CD4-positive, alpha-beta T cell treated with Interleukin-15 for 4 hours (primary cell): ENCODE measurements at places on chromosomes 4 and X.

DNA sequence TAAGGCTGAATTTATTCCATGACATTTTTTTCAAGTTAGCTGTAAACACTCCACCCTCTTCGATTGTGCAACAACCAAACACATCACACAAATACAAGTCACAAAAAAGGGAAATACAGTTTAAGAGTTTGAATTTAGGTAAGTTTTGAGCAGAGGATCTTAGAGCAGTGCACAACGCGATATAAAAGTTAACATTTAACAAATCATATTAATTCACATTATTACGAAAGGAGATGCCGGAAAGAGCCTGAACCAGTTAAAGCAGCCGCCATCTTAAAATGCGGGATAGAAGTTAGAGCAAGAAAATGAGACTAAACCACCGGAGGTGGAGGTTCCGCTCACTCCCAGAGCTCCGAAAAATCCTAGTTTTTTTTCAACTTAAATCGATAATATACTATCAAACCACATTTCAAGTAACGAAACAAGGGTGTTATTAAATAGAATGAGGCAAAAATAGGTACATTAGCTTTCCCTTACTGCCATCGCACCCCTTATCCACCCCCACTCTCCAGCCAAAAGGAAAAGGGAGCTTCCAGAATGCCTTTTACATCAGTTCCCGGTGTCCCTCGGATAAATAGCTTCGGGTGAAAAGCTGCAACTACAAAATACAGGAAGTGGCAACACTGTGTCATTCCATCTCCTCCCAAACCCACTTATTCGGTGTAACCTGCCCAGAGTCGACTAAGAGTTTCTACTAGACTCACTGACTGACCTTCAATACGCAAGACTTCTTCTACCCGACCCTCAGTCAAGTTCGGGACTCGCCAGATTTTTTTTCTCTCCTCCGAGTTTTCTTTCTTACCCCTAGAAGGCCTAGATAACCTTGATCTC lies 1.9 kb downstream of the UBE2D3 start:
- peak; percentile 45 for DNase-seq

DNA sequence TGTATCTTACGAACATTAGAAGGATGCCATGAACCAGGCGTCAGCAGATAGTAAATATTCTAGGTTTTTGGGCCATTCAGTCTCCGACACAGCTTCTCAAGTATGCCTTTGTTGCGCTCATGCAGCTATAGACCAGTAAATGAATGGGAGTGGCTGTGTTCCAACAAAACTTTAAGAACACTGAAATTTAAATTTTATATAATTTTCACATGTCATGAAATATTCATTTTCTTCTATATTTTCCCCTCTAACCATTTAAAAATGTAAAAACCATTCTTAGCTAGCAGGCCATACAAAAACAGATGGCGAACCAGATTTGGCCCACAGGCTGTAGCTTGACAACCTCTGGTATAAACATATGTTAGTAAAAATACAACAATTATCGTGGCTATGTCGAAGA lies 151.8 kb upstream of the KIT start:
- no peak for DNase-seq

- DNase-seq = no peak
These were observed 26.6 kb upstream of the HS3ST1 start for GRCh38 chr4:11455201-11455835.

DNA sequence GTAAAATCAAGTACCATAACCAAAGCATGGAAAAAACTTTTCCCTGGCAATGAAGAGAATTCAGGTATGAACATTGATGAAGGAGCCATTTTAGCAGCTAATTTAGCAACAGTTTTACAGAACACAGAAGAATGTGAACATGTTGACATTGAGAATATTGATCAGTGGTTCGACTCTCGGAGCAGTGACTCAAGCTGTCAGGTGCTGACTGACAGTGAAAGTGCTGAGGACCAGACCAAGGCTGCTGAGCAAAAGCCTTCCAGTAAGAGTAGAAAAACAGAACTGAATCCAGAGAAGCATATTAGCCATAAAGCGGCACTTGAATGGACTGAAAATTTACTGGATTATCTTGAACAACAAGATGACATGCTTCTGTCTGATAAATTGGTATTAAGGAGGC lies 2.8 kb downstream of the TIGD2 start:
- no peak for DNase-seq

DNA sequence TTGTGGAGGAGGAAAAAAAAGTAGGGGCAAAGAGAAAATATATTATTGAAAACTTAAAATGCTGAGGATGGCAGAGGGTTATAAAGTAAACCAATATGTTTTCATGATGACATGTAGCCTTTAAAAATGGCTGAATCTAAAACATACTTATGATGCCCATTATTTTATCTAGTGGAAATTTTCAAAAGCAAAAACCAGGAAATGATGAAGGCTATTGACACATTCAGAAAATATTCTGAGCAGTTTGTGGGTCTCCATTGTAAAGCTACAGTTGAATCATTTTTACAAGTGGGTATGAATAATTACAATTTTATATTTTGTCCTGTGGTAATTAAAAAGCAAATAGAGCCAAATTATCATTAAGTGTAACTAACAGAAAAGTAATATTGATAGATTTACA lies 10.7 kb downstream of the PLS3 start:
- DNase-seq = no peak

DNA sequence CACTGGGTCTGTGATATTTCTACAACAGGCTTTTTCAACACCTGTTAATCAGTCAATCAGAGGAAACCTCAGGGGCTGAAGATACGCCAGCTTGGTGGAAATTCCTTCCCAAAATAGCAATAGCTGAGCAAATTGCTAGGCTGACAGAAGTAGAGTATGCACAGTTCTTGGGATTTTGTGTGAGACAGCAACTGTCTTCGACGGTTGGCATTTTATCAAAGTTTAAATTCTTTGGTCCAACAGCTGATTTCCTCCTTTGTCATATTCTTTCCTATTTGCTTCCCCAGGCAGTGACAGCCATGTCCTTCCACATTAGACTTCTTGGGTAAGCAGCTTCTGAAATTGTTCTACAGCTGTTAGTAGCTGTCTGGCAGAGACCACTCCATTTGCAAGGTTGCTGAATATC lies 8.0 kb upstream of the PALLD start:
- no peak for DNase-seq

DNA sequence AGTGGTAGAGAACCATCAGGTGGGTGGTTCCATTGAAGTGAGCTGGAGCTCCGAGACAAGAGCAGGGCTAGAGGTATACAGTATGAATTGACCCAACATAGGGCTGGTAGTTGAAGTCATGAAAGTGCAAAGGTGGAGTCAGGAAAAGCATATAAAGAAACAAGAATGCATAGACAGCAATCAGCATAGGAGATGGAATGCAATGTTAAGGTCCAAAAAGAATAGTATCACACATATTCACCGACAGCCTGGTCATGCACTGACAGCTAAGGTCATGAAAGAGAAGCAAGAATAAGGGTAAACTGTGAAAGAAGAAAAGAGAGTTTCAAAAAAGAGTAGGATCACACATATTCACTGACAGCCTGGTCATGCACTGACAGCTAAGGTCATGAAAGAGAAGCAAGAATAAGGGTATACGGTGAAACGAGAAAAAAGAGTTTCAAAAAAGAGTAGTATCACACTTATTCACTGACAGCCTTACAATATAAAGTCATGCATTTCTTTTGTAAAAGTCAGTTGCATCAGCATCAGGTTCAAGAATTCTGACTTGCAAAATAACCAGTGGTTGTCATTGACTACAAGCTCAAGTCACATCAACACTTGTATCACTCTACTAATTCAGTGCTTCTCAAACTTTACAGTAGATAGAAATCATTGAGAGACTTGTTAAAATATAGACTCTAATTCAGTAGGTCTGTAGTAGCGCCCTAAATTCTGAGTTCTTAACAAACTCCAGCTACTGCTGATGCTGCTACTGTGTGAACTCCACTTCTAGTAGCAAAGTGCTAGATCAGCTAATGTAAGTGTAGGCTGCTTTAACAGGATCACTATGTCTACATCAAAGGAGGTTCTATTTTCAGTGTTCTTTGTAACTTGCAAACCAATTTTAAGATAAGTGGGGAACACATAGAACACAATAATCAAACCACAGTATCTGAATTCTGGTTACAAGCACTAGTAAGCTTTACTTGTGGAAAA lies 221.9 kb downstream of the PDGFC start:
- no peak for DNase-seq

DNA sequence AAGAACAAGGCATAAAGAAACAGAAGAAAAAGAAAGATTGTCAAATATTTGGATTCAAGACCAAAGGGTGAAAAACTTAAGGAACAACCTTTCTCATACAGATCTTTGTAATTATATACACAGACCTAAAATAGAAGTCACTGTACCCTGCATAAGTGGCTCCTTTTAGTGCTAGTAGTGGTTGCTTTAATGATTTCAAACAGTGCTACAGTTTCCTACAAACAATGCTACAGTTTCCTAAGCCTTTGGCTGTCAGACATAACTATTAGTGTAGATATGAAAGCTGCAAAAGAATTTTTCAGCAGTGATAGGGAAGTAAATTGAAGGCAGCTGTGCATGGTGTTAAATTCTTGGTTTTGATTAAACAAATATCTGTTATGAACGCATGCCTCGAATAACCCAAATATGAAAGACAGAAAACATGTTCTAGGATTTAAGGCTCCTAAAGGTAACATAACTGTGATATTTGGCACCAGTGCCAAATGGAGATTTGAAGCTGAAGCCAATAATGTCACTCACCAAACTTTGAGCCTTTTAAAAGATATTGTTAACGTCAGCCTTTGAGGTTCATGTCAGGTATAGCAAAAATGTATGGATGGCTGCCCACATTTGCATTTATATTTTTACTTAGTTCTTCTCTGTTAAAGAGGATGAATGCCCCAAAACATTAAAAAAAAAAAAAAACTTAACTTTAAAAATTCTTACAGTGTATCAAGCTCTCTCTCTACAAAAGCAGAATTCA lies 36.6 kb downstream of the SMARCAD1 start:
- DNase-seq = no peak

DNA sequence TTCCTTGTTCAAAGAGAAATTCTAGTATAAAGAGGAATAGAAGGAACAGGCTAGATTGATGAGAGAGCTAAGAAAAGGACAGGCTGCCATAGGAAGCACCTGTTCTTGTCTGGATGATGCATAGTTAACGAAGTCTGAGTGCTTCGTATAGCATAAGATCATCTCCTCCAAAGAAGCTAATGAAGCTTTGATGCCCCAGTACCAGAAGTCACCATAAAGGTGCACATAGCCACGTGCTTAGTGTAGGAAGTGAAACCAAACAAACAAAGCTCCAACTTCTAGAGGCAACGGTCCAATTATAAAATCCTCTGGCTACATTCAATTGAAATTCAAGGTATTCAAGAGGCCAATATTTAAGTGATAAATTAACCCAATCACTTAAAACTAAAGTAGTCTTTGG lies 31.0 kb downstream of the AFAP1 start:
- no peak for DNase-seq

- DNase-seq = no peak
These were observed 676.7 kb upstream of the LCORL start for GRCh38 chr4:18698119-18698883.

GRCh38 chr4:14143892-14144291 lies 516.4 kb upstream of the BOD1L1 start:
- no peak for DNase-seq

DNA sequence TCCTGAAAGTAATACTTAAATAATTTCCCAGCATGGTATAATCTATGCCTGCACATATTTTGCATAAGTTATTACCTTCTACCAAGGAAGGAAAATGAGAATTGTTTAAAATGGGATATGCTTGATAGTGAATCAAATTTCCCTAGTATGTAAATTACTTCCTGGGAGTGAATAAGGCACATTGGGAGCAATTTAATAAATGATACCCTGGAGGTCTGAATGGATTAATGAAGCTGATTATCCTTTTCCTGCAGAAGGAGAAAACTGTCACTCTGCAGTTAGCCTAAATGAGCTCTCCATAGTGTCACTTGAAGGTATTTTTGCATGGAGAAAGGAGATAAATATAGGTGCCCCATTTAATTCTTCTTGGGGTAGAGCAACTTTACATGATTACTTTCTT lies 2212.0 kb downstream of the PCDH7 start:
- DNase-seq = no peak

- no peak for DNase-seq
These were observed 13.7 kb upstream of the ADD1 start for GRCh38 chr4:2829933-2830451.

GRCh38 chrX:9899640-9900111 lies 67.5 kb upstream of the CLDN34 start:
- DNase-seq = no peak

DNA sequence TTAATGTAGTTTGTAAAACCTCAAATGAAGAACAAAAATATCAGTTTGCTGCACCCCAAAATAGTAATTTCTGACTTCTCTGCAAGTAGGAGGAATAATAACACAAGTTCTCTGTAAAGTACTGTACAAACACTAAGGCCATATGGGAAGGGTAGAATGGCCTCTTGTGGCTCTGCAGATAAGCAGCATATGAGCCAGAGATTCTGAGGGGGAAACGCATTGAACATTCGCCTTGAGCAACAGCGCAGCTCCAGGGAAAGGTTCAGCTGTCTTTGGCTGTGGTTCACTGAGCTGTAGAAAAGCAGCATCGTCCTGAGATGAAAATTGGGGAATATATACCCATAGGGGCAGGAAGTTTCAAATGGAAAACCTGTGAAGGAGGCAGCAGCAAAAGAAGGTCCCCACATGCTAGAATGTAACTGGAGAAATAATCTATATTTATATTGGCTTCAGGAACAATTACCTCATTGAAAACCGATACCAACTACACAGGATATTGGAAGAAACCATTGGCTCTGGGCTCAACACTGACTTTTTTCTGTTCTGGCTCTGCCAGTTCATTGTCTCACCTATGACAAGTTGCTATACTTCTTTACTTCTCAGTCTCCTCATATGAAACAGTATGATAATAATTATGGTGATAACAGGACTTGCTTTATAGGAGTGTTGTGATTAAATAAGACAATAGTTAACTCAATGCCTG lies 357.6 kb upstream of the CPEB2 start:
- DNase-seq = no peak

DNA sequence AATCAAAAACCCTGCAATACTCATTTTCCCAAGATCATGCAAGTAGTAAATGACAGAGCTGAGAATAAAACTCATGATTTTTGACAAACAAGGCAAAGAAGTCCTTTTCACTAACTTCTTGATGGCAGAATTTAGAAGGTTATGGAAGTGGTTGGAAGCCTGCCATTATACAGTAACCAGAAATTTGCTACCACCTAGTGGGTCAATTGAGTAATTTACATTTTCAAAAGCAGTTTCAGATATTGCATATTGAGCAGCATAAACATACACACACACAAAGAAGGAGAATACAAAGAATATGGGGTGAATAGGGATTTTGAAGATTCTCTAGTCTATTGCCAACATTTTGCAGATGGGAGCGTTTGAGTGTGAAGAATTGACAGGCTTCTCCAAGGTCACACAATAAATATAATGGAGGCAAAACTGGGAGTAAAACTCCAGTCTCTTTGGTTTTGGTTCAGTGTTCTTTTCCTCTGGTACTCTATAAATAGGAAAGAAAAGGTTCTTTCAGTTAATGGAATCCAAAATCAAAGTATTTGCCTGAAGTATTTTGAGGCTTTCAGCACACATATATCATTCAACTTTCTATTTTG lies 70.2 kb downstream of the GC start:
- peak; percentile 23 for DNase-seq

- no peak for DNase-seq
These were observed 32.6 kb upstream of the PHF8 start for GRCh38 chrX:54076903-54077302.
